ENCODE measurements at places on chromosomes 16 and 17.

DNA sequence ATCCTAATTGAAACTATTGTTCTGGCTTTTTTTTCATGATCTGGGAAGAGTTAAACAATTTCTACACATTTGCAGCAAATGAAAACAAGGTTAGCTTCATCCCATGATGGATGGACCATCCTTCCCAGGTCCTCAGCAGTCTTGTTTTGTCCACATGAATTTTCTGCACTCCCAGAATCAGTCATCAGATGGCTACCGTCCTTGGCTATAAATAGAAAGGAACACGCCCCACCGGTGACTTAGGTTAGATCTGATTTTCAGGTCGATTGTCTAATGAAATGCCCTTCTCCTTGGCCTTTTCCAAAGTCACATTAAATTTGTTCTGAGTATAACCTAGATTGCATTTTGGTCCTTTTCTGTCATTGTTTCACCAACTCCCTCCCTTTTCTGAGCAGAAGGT is 41.4 kb upstream of the NOL11 start:
- DNase-seq, result no peak

DNA sequence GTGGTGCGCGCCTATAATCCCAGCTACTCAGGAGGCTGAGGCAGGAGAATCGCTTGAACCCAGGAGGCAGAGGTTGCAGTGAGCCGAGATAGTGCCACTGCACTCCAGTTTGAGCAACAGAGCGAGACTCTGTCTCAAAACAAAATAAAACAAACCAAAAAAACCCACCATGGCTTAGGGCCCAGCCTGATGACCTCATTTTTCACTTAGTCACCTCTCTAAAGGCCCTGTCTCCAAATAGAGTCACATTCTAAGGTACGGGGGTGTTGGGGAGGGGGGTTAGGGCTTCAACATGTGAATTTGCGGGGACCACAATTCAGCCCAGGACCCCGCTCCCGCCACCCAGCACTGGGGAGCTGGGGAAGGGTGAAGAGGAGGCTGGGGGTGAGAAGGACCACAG is 1.4 kb upstream of the STH start:
- no peak for DNase-seq

DNA sequence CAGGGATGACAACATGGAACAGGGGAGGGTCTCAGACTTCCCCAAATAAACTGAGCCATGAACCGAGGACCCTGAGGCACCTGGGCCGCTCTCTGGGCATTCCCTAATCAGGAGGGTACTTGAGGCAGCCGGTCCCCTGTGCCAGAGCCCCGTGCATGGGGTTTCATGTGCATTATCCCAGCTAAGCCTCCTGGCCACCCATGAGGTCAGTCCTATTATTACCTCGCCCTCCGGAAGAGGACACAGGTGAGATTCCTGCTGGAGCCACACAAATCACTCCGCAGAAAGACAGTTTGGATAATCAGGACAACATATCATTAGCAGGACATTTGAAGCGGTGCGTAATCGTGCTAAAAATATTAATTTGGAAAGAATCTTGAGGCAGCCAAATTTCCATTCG is 274.0 kb downstream of the PARN start:
- no peak for DNase-seq

GRCh38 chr17:55773671-55774070 is 22.8 kb downstream of the PCTP start:
- no peak for DNase-seq

DNA sequence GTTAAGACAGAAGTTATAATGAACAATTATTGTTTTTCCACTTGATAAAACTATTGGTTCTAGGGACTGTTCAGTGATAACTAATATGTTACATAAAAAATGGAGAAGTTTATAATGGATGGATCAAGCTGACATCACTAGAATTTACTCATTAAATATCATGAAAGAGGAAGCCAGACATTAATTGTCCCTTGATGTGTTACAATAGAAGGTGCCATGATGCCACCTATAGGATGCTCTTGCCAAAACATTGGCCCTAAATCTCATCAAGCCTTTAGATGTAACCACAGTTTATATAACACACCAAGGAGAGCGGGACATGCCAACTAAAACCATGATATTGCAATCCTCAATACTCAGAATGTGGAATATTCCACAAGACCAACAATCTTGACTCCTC is 147.9 kb upstream of the MON1B start:
- DNase-seq, result no peak

DNA sequence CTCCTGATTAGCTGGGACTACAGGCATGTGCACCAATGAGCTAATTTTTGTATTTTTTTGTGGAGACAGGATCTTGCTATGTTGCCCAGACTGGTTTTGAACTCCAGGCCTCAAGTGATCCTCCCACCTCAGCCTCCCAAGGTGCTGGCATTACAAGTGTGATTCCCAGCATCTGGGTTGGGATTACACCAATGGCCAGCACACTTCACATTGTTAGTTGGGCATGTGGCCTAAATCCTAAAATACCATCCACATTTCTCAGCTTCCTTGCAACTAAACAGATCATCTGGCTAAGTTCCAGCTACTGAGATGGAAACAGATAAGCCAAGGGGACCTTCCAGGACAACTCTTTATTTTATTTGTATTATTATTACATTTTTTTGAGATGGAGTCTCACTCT is 9.9 kb downstream of the RABEP2 start:
- DNase-seq, result no peak

All from right forelimb (tissue), 1 donor.